ENCODE measurements at places on chromosomes 5 and 9.

DNA sequence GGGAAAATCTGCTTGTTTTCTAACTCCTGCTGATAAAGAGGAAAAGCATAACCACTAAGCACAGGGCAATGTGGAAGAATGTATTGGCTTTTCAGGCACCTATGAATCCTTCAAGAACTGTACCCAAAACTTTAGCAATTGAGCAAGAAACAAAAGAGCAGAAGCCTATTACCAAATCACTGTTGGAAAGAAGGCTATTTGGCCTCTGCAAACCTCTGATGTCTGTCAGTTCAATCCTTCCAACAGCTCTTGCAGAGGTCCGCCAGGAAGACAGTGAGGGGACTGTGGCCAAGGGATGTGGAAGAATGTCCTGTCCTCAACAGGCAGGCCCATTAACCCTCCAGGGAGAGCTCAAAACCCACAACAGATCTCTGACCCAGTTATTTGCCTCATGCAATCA is 328.6 kb downstream of the ENC1 start:
- no peak for DNase-seq

- no peak for DNase-seq
These were observed 178.5 kb upstream of the PHYKPL start for GRCh38 chr5:178411083-178411482.

DNA sequence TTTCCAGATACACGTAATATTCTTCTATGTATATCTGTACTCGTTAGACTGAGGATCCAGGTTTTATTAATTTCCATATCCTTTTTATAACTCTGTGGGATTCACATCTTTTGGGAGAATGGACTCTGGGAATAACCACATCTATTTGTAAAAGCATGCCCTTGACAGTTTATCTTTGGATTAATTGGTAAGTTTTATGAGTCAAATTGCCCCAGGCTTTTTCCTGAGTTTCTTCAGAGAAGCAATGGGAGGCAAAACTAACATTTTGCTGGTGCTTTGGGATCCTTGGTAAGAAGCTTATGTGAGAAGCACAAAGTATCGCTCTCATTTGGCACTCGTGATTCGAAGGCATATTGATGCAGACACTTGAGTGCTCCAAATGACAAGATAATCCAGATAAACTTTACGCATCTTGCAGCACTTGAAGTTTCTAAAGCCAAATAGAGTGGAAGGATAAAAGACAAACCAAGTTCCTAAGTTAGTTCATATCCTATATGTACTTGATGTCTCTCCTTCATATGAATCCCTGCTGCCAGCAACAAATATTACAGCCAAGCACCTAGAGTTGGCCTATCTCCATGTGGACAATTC is 324.7 kb downstream of the TLE4 start:
- no peak for DNase-seq

GRCh38 chr5:173256800-173257199 is 21.8 kb upstream of the NKX2-5 start:
- DNase-seq, result no peak

DNA sequence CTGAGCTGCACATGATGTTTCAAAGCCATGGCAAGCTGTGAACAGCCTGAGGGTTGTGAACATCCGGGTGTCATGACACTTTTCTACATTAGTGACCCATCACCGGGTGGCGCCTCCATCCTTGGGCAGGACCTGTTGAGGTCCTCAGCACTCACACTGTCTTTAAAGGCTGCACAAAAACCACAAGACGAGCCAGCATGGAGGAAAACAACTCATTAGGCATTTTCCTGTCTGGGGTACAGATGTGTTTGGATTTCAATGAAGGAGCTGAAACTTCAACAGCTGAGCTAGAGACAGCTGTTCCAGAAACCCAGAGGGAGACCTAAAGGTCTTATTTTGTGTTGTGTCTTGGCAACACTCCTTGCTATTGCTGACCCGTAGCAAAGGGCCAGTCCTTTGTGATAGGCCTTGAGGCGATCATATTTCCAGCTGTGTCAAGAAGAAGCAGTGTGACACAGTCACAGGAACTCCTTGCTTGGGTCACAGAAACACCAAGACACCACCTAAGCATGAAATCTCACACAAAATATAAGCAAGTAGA is 151.8 kb upstream of the VLDLR start:
- no peak for DNase-seq

GRCh38 chr5:80143491-80143890 is 108.3 kb downstream of the THBS4 start:
- DNase-seq, result no peak

GRCh38 chr5:72159501-72159911 is 52.2 kb downstream of the MAP1B start:
- no peak for DNase-seq

GRCh38 chr5:92364986-92365550 is 982.0 kb upstream of the ARRDC3 start:
- no peak for DNase-seq

- DNase-seq, result no peak
These were observed 26.4 kb downstream of the IL9 start for GRCh38 chr5:135869276-135869675.

- DNase-seq, result no peak
These were observed 1000.0 kb downstream of the PTPRD start for GRCh38 chr9:9612755-9613154.
